ENCODE measurements at places on chromosomes 1 and 21.

DNA sequence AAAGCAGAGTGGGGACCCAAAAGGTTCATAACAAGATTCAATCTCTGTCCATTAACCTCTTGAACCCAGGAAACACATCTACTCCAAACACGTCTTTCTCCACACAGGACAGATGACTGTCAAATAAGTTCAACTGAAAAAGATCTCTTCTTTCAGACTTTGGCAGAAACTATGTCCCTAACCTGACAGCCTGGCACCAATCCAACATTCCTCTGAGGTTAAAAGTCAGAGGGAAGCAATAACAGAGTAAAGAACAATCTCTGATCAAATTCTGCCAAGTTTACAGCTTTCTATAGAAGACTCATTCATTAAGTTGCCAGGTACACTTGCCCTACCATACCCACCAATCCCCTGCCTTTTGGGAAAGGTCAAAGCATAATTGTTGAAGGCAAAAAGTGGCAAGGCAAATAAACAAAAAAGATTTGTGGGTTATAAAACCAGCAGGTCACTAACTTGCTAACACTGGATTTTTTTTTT, 31.9 kb downstream of the OTUD7B start:
- DNase-seq, result peak; percentile 27

- peak; percentile 63 for DNase-seq
Measured at GRCh38 chr21:44065428-44065827, 41.8 kb upstream of the PWP2 start.

GRCh38 chr21:26194326-26194725, 23.8 kb upstream of the APP start:
- no peak for DNase-seq

DNA sequence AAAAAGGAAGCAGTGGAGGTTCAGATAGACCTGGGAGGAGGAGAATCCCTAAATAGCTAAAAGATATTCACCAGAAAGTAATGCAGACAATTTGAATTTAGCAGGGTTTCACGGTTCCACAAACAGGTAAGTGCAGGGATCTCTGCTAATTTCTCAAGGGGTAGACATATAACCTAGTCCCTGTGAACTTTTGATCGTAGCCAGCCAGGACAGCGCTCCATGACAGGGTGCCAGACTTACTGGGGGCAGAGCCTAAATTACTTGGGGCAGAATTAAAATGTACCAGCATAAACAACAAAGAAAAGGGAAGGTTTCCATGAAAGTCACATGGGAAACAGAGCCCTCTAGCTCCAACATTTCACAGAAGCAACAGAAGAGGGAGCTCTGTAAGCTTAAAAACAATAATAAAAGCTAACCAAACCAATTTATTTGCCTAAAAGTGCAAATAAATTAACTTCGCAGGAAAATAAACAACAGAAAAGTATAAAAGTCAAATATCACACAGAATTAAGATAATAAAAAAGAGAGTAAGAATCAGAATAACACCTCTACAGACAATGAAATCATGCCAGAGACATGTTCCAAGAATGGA, 198.3 kb downstream of the DUSP10 start:
- peak; percentile 69 for DNase-seq

- DNase-seq, result peak; percentile 16
Measured at GRCh38 chr1:170215072-170215885, 69.5 kb downstream of the NTMT2 start.

DNA sequence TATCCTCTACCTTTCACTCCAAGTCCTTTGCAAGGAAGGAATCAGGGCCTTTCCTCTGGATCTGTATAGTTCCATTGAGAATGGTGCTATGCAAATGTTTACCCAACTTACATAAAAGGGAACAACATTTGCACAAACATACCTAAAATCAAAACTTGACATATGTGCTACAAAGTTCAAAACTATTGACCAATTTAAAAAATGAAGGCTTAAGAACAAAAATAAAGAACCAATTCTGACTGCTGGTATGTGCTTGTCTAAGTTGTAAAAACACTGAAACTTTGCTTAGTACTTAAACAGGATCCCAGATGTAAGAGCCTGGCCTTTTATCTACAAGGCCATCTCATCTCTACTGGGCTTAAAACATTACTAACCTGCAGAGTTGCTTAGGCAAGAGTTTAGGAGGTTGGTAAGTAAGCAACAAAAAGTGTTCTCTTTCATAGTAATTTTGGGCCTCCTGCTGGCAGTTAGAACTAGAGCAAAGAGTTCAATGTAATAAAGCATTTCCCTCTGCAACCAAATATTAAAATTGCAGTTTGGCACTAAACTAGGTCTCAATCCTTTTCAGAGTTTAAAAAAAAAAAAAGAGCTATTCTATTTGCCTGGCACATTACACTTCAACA, 2.0 kb downstream of the SCMH1 start:
- peak; percentile 74 for DNase-seq

All from fibroblast of pulmonary artery (primary cell).